ENCODE measurements at places on chromosomes 2 and 18.

- no peak for DNase-seq
Observed at GRCh38 chr2:153387203-153387602, 91.4 kb downstream of the RPRM start.

DNA sequence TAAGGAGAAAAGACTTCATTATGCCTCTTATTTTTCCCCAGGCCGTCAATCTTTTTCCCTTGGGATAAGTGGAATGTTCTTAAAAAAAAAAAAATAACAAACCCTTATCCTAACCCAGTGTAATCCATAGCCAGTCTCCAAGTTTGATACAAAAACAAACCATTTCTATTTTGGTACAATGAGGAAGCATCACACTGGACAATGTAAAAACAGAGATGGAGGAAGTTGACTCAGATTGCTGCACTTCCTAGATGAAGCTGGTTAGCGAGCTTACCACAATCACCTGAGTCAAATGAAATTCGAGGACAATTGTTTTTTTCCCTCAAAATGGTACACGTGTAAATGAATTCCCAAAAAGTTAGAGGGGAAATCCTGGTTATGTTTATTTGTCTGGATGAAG, 259.7 kb downstream of the TCF4 start:
- no peak for DNase-seq

- no peak for DNase-seq
Observed at GRCh38 chr18:74803117-74803516, 205.4 kb downstream of the ZNF407 start.

DNA sequence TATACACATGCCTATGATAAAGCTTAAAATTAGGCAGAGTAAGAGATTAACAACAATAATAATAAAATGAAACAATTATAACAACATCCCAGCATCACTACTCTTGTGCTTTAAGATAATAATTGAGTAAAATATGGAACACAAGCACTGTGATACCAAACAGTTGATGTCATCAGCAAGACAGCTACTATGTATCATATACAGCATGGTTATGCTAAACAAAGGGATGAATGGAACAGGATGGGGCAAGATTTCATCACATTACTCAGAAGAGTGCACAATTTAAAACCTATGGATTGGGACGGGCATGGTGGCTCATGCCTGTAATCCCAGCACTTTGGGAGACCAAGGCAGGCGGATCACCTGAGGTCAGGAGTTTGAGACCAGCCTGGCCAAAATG, 1221.0 kb downstream of the SUCLG1 start:
- DNase-seq, result no peak

GRCh38 chr2:35794796-35795450, 560.7 kb upstream of the CRIM1 start:
- no peak for DNase-seq

DNA sequence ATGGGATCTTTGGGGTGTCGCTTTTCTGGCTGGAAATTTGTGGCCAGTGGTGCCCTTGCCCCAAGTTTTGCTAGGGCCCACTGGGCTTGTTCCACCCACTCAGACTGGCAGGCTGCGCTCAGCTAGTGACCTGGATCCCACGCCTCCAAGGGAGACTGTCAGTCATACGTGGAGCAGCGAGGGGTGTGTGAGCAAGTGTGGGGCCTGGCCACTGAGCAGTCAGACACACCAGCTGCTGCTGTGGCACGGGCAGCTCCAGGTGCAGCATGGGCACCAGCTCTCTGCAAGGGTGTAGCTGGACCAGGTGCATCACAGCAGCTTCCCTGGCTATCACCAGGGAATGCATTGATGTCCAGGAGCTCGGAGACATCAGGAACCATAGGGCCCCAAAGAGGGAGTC, 327.0 kb downstream of the NR4A2 start:
- DNase-seq, result no peak

DNA sequence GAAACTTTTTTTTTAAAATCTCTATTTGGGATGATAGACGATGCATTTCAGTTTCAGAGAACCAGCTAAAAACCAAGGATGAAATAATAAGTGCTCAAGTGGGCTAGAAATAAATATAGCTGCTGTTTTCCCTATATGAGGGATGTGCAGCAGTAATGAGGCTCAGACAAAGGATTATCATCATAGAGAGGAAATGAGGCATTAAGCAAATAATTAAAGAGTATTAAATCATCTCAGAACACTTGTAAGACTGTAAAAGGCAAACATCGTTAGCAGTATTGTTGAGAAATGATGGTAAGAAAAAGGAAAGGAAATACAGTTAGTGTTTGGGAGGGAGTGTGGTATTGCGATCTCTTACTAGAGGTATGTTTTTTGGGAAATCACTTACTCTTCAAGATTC, 233.5 kb downstream of the TGIF1 start:
- DNase-seq, result no peak

DNA sequence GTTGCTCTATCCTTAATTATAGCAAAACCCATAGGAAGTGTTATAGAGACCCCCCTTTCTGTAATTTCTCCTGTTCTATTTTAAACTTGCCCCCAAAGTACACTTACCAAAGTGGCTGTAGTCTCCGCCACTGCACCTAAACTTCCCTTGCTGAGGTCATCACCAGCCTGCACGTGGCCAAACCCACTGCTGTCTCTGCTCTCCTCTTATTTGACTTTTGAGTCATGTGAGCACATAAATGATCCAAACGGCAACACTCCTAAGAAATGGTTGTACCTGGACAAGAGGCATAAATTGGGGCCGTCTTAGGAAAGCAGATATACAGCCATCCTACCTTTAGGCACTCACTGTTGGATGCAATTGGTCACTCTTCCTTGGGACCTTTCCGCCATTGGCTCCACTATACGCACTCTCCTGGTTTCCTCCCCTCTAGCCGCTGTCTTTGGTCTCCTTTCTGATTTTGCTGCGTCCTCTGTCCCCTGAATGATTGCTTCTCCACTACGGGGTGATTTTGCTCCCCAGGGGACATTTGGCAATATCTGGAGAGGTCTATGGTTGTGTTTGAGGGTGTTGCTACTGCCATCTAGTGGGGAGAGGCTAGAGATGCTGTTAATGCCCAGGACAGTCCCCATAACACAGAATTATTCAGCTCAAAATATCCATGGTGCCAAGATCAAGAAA, 19.2 kb upstream of the IL36G start:
- DNase-seq, result peak; percentile 31

DNA sequence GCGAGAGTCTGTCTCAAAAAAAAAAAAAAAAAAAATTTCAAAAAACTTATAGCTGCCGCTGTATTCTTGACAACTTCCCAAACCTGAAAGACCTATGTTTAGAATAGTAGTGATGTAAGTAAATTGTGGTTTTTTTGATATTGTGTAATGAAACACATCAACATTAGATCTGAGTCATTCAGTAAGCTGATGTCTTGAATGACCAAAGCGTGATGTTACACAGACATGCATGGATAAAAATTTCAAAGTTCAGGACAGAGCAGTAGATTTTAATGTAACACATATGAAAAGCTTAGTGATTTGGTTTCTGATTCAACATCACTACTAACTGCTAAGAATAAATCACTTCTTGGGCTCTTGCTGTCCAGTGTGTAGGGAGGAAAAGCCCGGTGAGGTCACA, 69.3 kb upstream of the MEX3C start:
- DNase-seq, result no peak

Measured in midbrain (tissue), 1 donor.